CD4-positive, CD25-positive, alpha-beta regulatory T cell (primary cell): ENCODE measurements at places on chromosomes 4 and X.

DNA sequence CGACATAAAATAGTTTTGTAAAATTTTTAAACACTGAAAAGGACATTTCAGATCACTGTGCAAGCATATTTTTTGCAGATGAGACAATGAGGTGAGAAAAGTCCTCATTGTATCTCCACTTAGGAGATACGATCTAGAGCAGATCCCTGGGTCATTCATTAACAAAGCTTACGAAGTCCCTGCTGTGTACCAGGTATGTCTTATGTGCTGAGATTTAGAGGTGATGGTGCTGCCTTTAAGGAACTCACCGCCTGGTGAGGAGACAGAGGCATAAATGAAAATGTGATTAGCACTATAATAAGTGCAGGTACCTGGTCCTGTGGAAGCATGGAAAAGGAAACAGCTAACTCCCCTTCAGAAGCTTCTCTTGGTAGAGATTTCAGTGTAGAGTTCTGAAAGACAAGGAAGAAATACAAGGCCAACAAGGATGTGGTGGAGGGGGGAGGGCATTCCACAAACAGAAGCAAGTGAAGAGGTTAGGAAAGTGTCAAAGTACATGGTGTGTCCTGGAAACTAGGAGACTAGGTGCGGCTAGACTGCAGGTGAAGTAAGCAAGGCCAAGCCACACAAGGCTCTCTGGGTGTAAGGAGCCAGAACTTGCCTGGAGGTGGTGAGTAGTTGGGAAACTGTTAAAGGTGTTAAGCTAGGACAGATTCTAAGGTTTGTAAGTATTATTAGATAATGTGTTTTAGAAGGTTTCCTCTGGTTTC, 1.5 kb upstream of the NDNF start:
- DNase-seq = no peak

DNA sequence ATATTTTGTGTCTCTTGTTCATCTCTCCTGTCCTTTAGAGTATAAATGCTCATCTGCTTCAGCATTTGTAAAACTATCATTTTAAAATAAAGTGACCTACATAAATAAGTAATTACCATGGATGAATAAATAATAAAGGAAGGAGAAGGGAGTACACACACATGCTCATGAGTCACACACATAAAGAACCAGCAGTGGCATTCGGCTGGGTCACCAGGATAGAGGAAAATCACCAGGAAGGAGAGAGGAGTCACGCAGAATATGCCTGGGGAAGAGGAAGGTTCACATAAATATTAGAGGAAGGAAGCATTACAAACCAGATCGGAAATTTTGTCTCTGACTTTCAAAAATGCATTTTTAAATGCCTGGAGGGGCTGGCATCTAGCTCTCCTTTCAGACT, 38.5 kb upstream of the MED14 start:
- DNase-seq = no peak

DNA sequence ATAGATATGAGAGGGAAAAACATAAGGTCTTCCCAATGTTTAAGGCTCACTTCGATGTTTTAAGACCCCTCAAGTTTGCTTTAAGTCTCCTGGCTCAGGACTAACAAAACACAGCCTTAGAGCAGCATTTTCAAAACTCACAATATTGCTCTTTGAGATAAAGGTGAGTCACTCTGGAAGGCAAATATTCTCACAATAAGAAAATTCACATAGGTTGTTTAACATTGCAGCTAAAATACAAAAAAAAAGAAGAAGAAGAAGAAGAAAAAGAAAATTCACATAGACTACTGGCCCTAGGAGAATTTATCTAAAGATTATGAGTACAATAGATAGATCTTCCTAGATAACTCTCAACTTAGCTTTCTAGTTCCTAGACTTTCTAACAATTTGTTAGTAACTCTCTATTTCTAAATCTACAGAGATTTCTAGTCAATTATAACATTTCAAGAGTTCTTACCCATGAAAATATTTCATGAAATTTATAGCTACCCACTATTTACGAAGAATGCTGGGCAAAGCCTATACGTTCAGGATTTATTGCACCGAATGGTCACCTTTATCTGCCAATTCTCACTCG, 267.0 kb downstream of the CHIC1 start:
- no peak for DNase-seq

DNA sequence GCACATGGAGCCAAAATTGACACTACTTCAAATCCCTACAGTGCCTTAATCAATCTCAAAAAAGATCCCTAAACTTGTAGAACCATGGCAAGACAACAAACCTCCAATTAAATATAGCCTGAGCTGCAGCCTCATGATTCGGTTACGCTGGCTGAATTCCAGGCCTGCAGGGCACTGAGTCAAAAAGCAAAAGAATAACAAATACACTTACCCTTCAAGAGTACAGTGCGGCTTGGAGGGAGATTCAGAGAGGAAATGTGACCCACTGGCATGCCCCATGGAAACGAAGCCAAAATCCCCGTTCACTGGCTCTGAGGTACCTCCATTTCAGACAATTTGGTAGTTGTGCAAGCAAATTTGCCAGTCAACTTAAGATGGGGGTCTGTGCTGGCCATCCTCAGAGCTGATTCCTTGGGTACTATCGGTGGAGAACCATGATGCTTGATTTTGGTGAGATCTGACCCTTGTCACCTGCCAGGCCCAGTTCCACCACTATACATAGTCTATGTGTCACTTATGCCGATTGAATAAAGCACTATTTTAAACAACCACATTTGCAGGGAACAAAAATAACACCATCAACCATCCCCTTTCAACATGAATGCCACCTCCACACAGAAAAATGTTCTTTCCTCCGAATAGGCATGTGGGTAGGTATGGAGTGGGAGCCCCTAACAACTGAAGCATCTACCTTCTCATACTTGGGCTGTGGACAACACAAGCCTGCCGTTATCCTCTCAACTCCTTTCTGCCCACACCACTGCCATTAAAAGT, 2.1 kb downstream of the C4orf54 start:
- DNase-seq = no peak

DNA sequence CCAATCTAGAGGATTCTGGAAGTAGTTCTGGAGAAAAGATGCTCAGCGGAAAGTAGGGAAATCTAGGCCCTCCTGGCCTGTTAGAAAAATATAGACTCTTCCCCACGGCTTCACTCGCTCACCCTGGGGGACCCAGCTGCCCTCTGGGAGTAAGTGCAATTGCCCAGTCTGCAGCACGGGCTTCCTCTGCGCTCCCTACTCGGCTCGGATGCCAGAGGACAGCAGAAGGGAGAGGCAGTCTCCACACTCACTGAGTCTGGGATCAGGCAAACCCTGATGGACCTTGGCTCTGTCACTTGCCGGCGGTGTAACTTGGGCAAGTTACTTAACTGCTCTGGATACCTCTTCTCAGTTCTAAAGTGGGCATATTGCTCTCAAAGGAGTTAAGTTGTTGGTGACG, 2.1 kb downstream of the SHISA3 start:
- DNase-seq = no peak

- no peak for DNase-seq
These were observed 178.5 kb downstream of the PACRGL start for GRCh38 chr4:20878806-20879205.

- DNase-seq = no peak
These were observed 929 bp downstream of the MAB21L2 start for GRCh38 chr4:150582873-150583286.

GRCh38 chr4:8675383-8675782, 82.8 kb downstream of the CPZ start:
- no peak for DNase-seq

DNA sequence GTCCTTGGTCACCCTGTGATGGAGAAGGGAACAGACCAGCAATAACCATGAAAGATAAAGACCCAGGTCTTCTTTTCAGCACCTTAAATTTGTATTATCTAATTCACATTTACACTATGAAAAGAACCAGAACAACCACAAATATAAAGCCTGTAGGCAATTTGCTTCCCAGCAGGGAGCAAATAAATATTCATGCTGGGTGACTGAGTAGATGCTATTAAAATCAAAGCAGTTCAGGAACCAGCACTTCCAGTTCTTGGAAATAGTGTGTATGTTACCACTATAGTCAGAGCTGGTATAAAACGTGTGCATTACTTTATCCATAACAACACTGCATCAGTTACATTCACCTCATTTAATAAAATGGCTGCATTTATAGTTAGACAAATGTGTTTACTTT, 177.8 kb upstream of the ETNPPL start:
- no peak for DNase-seq

- DNase-seq = no peak
These were observed 1039.2 kb upstream of the PABPC4L start for GRCh38 chr4:135240796-135241195.

- DNase-seq = no peak
These were observed 1076.2 kb downstream of the C4orf33 start for GRCh38 chr4:130172156-130172555.

DNA sequence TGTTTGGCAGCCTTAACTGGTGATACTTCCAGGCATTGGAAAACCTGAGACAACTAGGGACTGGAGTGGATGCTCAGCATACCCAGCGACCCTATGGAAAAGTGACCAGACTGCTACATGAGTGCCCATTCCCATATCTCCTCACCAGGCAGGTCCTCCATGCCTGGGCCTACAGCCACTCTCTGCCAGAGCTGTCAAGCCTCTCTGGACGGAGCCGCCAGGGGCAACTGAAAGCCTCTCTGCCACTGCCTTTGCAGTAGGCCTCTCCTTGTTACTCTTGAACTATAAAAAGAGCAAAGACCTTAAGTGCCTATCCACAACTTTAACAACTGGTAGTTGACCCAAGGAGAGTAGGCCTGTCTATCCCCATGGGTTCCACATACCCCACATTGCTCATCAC, 20.2 kb upstream of the FAAH2 start:
- DNase-seq = no peak

DNA sequence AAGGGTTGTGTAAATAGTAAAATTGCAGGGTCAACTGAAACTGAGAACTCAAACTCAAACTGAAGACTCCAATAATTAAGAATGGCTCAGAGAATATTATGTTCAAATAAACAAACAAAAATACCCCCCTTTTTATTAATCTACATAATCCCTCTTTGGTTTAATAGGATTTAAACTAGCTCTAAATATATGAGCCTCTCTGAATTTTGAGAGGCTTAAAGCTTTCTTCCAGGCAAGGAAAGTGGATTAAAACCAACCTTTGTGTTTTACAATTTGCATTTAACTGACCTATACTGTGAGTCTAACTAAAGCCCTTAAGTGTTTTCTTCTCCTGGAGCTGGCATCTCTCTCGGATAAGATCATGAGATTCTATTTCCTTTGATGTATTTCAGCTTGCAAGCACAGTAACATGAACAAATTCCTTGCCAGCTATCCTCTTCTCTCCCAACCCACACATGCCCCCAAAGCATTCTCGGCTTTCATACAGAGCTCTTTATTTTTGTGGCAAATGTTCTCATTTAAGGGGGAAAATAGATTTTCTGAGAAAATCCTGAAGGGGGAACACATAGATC, 1310.8 kb upstream of the AGA start:
- no peak for DNase-seq

- peak; percentile 52 for DNase-seq
These were observed 30.7 kb downstream of the MSN start for GRCh38 chrX:65697915-65698796.

GRCh38 chr4:4754641-4755040, 104.8 kb upstream of the MSX1 start:
- DNase-seq = no peak

GRCh38 chrX:123975180-123975579, 13.7 kb downstream of the STAG2 start:
- no peak for DNase-seq

GRCh38 chrX:101160001-101160400, 59.6 kb upstream of the DRP2 start:
- no peak for DNase-seq

- no peak for DNase-seq
These were observed 246.3 kb upstream of the ADGRL3 start for GRCh38 chr4:60953826-60954225.

GRCh38 chr4:1367936-1368289, 20.9 kb downstream of the UVSSA start:
- no peak for DNase-seq

DNA sequence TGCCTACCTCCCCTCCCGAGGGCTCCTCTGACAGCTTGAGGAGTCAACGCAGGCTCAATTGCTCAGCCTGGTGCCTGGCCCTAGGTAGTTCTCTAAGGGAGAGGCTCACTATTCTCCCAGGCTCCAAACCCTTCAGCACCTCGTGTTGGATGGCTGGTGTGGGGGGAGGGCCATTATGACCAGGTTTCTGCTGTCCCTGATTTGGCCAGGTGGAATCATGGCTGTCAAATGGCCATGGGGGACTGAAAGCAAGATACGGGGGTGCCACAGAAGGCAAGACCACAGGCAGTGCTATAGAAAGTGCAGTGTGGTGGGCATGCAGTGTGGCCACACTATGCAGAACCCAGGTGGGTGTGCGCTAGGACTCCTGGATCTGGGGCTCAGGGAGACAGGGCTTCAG, 9.5 kb downstream of the PNMA6F start:
- no peak for DNase-seq

- no peak for DNase-seq
These were observed 79.8 kb downstream of the HCCS start for GRCh38 chrX:11190745-11191510.

DNA sequence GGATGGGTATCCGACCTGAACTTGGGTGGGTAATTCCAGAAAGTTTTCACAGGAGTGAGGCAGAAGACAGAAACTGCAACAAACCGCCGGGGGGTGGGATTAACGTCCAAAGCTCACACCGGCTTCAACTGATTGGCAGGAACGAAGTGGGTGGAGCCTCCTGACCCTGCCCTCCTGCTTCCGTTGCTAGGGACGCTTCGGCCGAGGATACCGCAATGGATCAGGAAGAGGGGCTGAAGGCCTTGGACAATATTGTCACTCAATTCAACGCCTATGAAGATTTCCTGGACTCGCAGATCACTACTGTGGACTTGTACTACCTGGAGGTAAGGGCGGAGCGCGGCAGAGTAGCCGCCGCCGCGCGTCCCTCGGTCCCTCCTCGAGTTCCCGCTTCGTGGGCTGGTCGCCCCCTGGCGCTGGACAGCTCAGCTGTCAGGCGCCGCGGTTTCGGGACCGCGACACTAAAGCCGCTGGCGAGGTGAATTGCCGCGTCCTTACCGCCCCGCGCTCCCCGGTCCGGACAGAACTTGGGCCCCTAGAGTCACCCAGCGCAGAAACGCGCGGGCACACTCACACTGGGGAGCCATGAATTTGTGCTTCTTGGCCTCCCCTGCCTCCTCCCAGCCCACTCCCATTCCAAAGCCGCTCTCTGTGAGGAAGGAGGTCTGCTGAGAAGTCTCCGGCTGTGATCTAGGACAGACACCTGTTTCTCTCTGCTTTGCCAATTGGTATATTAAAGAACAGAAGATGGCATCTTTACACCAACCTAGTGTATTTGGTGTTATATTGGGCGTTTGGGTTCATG, at the start of gene CFAP299:
TSS of gene CFAP299 (plus strand) at position 177 of the 805 bp plus-strand sequence.
- DNase-seq = peak; percentile 73

DNA sequence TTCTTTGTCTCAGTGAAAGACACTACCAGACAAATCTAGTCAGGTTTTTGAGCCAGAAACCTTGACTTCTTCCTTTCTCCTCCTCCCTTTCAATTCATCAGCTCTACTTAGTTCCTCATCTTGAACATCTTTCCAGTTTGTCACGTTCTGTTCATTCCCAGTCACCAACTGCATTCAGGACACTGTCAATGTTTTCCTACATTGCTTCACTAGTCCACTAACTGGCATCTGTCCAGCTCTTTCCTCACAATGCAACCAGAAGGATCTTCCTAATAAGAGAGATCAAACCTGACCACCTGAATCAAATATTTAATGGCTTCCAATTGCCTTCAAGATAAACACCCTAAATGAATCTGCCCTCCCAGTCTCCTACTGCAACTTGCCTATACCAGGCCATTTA, 52.5 kb downstream of the SYNPO2 start:
- no peak for DNase-seq
